ENCODE measurements at places on chromosomes 12 and 14.

- no peak for DNase-seq
Measured at GRCh38 chr12:28512406-28512805, 322.1 kb downstream of the CCDC91 start.

DNA sequence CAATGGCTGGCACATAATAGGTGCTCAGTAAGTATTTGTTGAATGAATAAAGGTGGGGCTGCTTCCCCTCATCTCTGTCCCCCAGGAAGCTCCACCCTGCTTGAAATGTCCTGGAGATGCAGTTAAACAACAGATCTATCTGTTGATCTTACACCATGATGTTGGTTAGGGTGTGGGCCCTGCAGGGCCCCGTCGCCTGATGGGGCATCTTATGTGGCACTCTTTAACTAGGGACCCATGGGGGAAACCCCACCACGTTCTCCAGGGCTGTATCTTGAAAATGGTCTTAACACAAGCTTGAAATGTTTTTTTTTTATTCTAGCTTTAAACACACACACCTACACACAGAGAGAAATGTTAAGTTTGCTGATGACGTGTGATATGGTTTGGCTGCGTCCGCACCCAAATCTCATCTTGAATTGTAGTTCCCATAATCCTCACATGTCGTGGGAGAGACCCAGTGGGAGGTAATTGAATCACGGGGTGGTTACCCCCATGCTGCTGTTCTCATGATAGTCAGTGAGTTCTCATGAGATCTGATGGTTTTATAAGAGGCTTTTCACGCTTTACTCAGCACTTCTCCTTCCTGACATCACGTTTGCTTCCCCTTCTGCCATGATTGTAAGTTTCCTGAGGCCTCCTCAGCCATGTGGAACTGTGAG, 741.7 kb downstream of the VRK1 start:
- no peak for DNase-seq

GRCh38 chr12:31736472-31736871, 7.7 kb upstream of the AMN1 start:
- no peak for DNase-seq

DNA sequence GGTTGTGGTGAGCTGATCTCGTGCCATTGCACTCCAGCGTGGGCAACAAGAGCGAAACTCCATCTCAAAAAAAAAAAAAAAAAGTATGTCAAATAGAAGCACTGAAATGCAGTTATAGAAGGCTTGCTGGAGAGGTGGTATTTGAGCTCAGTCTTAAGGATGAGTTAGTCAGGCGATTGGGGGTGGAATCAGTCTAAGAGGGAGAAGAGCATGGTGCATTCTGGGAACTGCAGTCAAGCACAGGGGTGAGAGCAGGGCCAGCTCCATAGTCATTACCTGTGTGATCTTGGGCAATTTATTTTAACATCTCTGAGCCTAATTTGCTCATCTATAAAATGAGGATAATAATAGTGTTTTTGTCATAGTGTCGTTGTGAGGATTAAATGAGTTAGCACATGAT, 5.9 kb upstream of the GNB3 start:
- no peak for DNase-seq

- no peak for DNase-seq
Measured at GRCh38 chr14:53126731-53127130, 26.4 kb downstream of the DDHD1 start.
